Stimulated activated CD4-positive, alpha-beta T cell treated with anti-CD3 and anti-CD28 coated beads, Interleukin-2, amount 100 ng/mL, for 24 hours (primary cell): ENCODE measurements at places on chromosomes 13 and 19.

DNA sequence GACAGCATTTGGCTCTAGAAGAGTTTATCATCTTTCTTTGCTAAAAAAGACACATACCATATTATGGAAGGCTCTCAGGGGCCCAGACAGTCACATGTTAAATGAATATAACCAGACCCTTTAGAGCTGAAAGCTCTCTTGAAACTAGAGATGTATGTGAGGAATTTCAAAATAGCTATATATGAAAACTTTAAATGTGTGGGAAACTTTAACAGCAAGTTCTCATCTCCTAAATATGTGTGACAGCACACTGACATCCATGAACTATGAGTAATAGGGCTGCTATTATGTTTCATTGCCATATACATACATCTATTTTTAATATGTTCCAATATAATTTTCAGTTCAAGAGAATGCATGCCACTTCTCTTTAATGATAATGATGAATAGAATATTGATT, 509.5 kb downstream of the GPC6 start:
- no peak for DNase-seq

DNA sequence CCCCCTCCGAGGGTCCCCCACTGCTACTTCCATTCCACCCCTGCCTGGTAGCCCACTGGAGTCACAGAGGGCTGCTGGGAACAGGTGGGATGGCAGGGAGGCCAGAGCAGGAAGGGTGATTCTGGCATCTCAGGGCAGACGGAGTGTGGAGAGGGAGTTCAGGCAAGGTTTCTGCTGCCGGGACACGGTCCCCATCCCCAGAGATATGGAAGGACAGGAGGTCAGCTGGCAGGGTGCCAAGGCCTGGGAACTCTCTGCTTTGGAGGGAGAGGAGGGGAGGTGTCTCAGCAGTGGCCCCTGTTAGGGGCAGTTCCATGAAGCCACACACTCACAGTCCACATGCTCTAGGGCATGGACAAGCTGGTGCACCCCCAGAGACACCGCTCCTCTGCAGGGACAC, 68.1 kb downstream of the CHST8 start:
- no peak for DNase-seq

DNA sequence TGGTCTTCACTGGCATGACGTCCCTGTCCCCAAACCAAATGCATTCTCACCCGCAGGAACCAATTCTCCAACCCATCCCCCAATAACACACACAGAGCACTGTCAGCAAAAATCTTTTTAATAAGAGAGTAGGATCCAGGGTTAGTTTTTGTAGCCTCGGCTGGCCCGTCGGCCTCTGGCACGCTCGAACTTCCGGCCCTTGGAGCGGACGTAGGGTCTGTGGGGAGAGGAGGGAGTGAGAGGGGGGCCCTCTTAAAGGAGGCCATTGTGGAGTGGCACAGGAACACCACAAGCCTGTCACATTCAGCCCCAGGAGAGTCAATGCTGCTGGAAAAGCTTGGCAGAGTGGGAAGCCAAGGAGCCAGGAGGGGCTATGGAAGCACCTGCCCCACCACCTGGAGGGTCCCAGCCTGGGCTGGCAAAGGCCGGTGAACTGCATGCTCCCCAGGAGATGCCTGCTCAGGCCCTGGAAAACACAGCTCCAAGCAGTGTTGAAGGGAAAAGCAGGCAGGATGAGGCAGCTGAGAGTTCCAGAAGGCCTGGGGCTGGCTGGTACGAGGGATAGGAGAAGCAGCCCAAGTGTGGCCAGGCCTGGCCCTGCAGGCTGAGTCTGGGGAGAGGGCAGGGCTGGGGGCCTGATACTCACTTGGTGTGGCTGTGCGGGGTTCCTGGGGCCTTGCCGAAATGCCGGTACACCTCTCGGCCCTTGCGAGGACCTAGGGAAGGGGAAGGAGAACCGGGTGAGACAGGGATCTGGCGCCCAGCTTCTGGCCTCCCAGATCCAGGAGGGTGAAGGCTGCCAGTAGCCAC, 560 bp upstream of the FAM83E start:
- no peak for DNase-seq

- no peak for DNase-seq
These were observed 519.6 kb downstream of the KLF5 start for GRCh38 chr13:73578251-73578875.

DNA sequence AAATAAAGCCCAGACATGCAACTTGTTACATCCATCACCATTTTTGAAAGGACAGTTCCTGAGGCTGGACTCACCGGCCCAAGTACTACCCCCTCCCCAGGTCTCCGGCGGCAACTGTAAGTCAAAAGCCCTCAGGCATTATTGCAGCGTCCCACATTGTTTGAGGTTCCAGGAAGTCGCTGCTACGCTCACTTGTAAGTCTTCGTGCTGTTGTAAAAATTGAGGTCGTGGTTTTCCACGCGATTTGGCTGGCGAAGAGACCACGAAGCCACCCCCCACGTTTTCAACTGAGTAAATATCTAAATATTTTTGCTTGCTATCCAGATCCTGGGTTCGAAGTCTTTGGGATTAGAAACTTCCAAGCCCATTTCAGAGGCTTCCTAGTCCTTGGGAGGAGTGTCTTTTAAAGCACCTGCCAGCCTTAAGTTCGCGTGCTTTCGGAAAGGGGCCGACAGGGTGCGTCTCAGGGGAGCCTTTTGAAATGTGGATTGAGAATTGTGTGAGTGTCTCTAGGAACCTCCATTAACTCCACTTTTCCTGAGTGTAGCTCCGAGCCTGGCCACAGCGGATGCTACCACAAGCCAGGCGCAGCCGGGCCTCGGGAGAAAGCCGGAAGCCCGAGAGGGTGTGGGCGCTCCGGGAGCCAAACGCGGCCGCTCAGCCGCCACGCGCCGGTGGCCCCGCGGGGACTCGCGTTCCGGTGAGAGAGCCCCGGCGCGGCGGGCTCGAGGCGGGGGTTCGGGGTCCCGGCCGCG, 434 bp upstream of the FNDC3A start:
- DNase-seq: peak; percentile 42

DNA sequence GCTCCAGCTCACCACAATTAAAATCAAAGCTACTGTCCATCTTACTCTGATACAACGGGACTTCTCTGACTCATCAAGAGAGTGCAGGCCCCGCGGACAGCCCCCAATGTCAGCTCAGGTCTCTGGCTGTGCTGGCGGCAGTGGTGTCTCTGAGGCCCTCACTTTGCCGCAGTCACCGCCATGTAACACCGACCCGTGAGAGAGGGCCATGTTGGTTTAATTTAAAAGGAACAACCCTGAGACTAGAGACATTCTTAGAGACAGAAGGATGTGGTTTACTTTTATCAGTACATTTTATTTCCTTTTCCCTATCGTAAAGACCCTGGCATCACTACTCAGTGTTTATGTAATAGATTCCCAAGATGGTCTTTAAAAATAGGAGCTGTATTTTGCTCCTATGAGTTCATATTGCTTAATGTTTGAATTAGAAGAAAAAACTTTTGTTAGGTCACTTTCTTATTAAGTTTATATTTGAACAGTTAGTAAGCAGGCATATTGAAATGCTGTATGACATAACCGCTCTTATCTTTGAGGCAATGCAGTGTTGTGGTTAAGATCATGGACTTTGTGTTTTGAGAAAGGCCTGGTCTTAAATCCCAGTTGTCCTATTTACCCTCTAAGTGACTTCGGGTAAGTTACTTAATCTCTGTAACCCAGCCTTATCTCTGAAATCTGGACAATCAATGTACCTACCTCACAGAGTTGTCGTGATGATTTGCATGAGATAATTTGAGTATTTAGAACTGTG, 23.4 kb downstream of the DGKH start:
- no peak for DNase-seq

GRCh38 chr19:33501693-33502356, 19.8 kb downstream of the PEPD start:
- DNase-seq: no peak

GRCh38 chr13:83810136-83810535, 72.1 kb downstream of the SLITRK1 start:
- DNase-seq: no peak

DNA sequence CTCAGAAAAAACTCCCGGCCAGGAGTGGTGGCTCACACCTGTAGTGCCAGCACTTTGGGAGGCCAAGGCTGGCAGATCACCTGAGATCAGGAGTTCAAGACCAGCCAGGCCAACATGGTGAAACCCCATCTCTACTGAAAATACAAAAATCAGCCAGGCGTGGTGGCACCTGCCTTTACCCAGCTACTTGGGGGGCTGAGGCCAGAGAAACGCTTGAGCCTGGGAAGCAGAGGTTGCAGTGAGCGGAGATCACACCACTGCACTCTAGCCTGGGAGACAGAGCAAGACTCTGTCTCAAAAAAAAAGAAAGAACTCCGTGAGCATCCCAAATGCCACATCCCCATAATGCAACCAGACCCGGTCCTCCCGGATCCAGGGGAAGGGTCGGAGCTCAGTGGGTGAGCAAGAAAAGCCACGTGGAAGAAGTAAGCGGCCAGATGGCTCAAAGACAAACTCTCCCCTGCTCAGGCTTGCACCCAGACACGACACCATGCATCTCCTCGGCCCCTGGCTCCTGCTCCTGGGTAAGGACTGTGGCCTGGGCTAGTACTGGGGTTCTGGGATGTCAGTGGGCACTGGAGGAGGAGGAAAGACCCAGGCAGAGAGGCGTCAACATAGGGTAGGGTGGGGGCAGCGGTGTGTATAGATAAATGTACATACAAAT, 2.7 kb downstream of the CD22 start:
- DNase-seq: no peak

- peak; percentile 73 for DNase-seq
These were observed at the start of gene SYT5 for GRCh38 chr19:55179606-55180484. TSS of gene SYT5 (minus strand) at chr19:55180289. CDS start at chr19:55179041, 1,248 bp downstream.

DNA sequence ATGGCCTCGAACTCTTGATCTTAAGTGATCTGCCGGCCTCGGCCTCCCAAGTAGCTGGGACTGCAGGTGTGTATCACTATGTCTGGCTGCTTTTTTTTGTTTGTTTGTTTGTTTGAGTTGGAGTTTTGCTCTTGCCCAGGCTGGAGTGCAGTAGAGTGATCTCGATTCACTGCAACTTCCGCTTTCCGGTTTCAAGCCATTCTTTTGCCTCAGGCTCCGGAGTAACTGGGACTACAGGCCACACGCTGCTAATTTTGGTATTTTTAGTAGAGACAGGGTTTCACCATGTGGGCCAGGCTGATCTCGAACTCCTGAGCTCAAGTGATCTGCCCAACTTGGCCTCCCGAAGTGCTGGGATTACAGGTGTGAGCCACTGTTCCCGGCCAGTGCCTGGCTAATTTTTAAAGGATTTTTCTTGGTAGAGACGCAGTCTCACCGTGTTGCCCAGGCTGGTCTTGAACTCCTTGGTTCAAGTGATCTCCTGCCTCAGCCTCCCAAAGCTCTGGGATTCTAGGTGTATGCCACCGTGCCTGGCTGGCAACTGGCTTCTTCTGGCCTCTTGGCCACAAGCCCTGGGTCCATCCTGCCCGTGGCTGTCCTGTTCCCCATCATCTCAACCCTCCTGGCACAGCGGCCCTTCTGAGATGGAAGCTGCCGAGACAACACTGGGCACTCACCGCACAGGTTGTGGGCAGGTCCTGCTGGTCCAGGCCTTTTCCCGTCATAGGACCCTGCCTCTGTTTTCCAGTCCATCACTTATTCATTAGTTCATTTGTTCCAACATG, 11.5 kb downstream of the TECR start:
- no peak for DNase-seq

DNA sequence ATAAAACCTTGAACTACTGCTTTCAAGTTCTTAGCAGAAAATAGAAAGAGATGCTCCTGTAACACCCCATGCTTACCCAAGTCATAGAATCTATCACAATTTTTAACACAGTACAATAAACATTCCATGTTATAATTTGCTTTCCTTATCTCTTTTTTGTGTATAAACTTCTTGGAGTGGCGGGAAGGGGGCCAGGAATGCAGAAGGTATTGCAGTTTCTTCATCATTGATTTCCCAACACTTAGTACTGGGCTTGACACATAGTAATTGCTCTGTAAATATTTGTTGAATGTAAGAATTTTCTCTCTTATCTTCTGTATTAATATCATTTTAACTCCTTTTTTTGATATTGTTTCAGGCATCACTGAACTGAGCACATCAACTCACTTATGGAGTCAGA, 535.8 kb downstream of the KCTD12 start:
- DNase-seq: no peak

GRCh38 chr19:42148266-42148665, 16.0 kb upstream of the POU2F2 start:
- DNase-seq: no peak

DNA sequence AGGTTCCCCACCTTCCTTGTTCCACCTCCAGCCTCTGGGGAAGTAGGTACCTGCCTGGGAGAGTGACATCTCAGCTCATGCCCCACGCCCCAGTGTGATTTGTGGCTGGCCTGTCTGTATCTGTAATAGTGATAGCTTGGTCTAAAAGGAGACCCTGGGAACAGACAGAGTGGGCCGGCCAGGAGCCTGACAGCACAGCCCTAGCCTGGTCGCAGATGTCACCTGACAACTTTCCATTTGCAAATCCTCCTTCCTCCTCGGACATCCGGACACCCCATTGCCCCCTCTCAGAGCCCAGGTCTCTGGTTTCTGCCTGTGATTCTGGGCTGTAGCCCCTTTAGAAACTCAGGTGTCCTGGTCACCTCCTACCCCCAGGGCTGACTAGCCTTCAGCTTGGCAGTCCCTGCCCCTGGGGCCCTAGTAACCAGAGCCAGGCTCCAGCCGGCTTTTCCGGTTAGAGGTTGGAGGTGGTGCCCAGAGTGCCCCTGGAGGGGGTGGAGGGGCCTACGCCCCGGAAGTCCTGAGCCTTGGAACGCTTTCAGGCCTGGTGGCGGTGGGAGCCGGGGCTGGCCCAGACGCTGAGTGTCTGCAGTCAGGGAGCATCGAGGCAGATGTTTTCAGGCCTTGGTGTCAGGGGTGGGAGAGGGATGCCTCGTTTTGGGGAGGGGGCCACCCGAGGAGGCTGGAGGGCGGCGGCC, 6.5 kb downstream of the LRRC8E start:
- DNase-seq: no peak

- DNase-seq: no peak
These were observed 921 bp upstream of the TEX29 start for GRCh38 chr13:111319521-111319920.
